NCI-H1092 treated with DMSO at 0.1 percent for 48 hours (cell line): ENCODE measurements at places on chromosomes 7 and 10.

- no peak for DNase-seq
Measured at GRCh38 chr10:75228834-75229233, 6.9 kb downstream of the COMTD1 start.

GRCh38 chr7:96548664-96549063 is 161.0 kb downstream of the SEM1 start:
- peak; percentile 83 for DNase-seq

DNA sequence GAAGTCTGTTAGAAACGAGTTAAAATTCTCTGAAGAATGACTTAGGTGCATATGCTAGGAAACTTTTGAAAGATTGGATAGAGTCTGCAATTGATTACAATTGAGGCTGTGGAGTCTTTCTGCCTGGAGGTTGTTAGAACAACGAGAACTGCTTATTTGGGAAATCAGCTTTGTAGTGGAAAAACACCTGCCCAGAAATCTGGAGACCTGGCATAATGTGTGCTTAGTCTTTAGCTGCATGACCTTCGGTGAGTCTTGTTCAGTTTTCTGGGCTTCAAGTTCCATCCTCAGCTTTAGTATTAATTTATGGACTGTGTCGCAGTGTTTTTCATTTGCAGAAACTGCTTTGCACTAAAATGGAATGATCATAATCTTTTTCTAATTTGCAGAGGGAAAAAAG is 31.7 kb downstream of the CCNY start:
- DNase-seq = no peak

DNA sequence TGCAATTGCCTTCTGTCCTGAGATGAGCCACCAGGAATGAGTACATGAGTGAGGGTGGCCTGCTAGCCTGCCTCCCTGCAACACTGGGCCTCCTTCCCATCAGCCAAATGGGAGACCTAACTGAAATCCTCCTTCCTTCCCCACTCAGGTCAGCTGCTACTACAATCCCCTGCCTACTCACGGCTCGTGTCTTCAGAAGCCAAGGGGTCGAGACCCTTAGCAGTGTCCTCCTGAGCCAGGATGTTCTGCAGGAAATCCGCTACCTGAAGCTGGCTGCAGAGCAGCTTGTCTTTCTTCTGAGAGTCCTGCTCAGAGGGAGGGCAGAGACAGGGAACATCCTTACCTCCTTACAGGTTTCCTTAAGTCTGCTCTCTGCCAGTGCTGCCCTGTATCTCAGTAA is 1.2 kb downstream of the ZWINT start:
- no peak for DNase-seq

- DNase-seq = no peak
Measured at GRCh38 chr10:110620398-110620719, 23.8 kb upstream of the RBM20 start.

DNA sequence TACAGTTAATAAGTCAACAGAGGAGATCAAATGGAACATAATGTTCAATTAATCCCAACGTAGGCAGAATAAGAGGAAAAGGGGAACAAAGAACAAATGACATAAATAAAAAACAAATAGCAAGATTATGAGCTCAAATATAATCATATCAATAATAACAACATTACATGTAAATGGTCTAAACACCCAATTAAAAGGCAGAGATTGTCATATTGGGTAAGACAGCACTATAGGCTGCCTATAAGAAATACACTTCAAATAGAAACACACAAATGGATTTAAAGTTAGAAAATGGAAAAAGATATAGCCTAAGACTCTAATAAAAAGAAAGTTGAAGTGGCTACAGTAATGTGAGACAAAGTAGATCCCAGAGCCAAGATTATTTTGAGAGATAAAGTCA is 126.4 kb upstream of the PTER start:
- DNase-seq = no peak

- DNase-seq = peak; percentile 63
Measured at GRCh38 chr7:33108554-33109004, 625 bp downstream of the RP9 start.
